ENCODE measurements at places on chromosomes 4 and X.

GRCh38 chrX:106862972-106863688, 40.0 kb downstream of the RIPPLY1 start:
- DNase-seq, result no peak

DNA sequence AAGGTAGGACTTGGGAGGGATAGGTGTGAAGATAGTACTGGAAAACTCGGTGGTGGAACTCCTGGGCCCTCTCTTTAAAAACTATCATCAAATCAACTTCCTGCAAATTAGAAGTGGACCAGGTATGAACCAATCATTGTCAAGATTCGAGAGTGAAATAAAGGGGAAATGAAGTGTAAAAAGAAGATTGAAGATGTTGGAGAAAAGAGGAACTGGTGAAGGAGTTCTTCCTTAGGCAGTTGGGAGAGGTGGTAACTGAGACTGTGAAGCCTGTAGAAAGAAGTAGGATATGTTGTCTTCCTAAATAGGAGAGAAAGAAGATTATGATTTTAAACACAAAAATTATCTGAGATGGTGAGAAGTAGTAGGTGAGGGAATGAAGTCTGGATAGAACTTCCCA, 212.2 kb downstream of the PPP1R2C start:
- DNase-seq, result no peak

DNA sequence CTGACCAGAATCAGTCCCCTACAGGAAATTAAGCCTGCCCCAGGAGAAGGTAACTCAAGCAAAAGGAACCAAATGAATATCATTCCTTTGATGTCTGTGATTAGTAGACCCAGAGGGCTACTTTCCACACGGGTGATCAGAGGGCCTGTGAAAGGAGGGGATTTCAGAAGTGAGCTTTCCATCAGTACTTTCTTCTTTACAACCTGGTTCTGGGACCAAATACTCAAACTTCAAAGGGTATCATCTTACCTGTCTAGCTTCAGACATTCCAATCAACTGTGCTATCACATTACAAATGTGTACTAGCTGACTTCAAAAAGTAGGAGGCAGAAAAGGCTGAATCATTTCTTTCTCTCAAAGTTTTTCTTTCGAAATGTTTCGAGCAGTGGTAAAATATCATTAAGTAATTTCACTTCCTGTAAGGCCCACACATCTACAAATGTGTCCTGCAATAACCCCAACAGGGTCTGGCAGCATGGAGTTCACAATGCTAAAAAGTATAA, 23.9 kb downstream of the ACSL4 start:
- DNase-seq, result no peak

DNA sequence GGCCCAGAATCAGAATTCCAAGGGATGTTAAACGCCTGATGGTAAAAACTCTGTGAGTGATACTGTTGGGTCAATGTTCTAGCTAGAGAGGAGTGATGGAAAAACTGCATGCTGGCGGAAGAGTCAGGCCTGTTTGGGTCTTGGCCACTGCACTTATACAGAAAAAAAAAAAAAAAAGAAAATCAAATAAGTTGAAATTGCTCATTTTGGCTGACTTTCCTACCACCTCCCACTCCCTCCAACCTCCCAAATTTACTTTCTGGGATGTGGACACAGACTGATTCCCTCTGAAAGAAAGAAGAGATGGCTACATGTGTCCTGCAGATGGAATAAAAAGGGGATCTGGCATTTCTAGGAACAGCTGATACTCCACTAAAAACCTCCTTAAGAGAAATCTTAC, 234.1 kb upstream of the GIMD1 start:
- DNase-seq, result no peak

DNA sequence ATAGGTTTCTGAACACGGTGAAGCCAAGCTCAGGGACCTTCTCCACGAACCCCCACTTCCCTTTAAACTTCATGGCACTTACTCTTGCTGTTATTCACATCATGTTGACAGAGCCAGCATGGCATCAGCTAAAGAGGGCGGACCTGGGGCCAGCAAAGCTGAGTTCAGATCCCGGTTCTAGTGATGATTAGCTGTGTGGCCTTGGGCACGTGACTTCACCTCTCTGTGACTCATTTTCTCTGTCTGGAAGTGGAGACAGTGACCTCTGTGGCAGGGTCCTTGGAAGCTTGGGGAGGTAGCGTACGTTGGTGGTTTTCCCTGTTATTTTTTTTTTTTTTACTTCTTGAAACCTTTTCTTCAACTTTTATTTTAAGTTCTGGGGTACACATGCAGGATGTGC, 13.4 kb downstream of the EVC start:
- no peak for DNase-seq

DNA sequence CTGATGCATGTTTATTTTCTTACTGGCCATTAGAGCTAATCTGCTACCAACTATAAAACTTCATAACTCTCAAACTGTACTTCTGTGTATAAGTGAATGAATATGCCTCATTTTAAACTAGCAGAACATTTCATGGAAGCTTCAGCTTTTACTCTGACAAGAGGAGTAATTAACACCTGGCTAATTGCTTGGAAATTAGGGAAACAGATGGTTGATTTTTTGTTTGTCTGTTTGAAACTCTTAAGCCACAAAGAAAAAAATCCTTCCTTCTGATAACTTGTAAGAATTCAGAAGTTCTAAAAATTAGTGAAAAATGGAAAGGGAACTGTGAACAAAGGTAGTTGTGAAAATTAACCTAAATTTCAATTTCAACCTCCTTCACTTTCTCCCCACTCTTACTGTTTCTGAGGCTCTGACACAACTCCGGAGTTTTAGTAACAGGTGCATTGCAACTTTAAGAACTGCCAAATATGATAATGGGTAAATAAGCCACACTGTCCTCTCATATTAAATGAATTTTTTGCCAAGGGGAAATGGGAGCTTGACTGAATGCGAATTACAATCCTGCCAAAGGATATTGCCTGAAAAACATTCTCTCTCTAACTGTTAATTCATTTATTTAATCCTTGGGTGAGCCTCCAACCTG, 1.0 kb downstream of the EGF start:
- no peak for DNase-seq

DNA sequence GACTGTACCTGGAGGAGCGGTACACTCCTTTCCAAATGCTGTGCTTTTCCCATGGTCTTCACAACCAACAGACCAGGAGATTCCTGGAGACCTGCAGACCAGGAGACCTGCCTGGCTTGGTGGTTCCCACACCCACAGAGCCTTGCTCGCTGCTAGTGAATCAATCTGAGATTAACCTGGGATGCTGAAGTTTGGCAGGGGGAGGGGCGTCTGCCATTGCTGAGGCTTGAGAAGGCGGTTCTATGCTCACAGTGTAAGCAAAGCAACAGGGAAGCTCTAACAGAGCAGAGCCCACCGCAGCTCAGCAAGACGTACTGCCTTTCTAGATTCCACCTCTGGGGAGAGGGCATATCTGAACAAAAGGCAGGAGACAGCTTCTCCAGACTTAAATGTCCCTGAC, 34.5 kb upstream of the FAAH2 start:
- no peak for DNase-seq

DNA sequence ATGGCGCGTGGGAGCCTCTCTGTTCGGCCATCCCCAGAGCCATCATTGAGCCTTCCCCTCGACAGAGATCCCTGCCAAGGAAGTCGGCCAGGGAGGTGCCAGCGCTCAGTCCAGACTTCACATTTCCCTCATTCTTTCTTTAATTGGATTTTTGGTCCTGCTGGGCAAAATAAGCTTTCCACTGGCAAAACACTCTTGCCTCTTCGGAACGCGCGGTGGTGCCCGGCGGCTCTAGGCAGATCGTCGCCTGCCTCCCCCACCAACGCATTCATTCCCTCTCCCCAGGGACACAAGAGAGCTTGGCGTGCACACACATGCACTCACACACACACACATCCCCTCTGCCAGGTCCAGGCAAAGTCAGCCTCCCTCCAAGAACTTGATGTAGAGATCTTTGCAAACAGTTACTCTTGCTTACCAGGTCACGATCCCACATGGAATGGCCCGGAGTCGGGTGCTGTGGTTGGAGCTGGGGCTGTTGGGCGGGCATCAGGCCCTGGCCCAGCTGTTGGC, 257.1 kb downstream of the BCOR start:
- DNase-seq, result no peak

DNA sequence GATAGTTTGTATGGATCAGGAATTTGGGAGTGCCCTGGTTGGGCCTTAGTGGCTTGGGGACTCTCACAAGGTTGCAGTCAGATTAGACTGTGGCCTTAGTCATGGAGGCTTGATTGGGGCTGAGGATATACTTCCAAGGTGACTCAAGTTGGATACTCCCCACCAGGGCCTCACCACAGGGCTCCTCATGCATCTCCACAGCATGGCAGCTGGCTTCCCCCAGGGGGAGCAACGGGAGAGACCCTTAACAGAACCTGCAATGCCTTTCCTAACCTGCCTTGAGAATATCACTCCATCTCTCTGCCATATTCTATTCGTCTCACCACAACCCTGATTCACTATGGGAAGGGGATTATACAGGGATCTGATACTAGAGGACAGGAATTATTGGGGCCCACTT, 161.9 kb downstream of the RELL1 start:
- no peak for DNase-seq

DNA sequence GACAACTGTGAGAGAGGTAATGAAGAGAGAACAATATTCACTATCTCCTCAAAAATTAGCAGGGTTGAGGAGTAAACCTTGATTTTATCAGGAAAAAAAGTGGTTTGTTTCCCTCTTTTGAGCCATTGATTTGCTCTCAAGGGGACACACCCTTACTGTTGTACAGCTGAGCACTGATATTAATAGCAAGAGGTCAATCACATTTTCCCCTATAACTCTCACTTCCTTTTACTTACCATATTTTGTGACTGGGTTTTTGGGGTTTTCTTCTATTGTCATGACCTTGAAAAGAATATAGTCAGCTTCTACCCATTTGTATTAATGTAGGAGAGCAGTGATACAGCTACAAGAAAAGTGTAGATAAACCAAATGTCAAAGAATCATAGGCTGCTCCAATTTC, 70.2 kb upstream of the LONRF3 start:
- no peak for DNase-seq

DNA sequence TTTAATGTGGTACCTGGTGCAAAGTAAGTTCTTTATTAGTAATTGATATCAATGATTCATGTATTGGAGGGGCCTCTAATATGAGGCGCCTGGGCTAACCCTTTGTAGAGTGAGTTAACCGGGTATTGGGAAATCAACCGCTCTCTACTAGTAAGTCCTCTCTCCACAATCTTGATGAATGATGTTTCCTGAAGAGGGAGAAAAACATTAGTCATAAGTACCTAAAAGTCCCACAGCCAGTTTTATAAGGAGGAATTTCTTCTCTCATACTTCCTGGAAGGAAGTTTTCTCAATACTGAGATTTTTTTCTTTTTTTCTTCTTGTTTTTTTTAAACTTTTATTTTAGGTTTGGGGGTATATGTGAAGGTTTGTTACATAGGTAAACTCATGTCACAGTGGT, 62.3 kb downstream of the AGTR2 start:
- no peak for DNase-seq

DNA sequence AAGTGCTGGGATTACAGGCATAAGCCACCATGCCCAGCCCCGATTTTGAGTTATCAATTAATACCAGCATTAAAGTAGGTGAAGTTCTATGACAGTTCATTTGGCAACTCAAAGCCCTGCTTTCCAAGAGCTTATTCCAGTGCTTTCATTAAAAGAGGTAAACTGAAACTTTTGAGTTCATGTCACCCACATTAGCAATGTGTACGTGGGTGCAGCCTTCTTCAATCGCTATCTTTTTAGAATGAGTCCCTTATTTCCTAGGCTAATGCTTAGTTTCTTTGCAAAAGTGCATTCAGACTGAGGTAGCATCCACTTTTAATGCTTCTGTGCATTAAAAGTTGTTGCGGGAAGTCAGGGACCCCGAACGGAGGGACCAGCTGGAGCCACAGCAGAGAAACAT, 26.1 kb upstream of the MTNR1A start:
- no peak for DNase-seq

- no peak for DNase-seq
Measured at GRCh38 chr4:158008551-158009218, 164.1 kb downstream of the GASK1B start.

DNA sequence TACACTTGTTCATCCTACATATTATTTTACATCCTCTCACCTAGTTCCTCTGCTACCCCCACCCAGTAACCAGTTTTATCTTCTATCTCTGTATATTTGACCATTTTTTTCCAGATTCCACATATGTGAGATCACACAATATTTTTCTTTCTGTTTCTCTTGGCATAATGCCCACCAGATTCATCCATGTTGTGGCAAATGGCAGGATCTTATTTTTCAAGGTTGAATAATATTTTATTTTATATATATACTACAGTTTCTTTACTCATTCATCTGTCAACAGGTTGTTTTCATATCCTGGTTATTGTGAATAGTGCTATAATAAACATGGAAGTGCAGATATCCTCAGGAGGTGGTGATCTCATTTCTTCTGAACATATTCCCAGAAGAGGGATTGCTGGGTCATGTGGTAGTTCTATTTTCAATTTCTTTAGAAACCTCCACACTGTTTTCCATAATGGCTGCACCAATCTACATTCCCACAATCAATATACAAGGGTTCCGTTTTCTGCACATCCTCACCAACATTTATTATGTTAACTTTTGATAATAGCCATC, 48.2 kb downstream of the THAP9 start:
- DNase-seq, result no peak

DNA sequence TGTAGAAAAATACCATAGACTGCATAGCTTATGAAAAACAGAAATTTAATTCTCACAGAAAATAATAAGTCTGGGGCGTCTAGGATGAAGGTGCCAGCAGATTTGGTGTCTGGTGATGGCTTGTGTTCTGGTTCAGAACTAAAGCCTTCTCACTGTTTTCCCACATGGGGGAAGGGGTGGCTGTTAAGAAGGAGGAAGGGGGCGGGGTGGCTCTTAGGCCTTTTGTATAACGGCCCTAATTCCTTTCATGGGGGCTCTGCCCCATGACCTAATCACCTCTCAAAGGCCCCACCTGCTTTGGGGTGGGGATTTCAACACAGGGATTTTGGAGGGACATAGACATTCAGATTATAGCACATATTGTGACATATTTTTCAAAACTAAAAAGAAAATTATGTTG, 173.2 kb upstream of the TECRL start:
- DNase-seq, result no peak

DNA sequence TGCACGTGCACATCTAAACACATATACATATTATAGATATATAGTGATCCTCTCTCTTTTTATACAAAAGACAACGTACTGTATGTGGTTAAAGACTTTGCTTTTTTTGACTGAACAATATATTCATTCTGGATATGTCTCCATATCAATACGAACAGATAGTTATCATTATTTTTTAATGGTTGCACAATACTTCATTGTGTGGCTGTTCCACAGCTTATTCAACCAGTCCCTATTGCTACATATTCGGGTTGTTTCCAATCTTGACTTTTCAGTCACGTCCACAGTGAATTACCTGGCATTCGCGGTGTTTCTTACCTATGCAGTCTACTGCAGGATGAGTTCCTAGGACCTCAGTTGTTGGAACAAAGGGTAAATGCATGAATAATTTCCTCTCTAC, 53.1 kb downstream of the FGFBP1 start:
- DNase-seq, result no peak

GRCh38 chrX:115390078-115390477, 100.6 kb downstream of the LUZP4 start:
- DNase-seq, result no peak
